Neuronal stem cell (in vitro differentiated cells): ENCODE measurements at places on chromosomes 3 and 15.

- no peak for DNase-seq
These were observed 2.8 kb upstream of the ABHD2 start for GRCh38 chr15:89085289-89085926.

DNA sequence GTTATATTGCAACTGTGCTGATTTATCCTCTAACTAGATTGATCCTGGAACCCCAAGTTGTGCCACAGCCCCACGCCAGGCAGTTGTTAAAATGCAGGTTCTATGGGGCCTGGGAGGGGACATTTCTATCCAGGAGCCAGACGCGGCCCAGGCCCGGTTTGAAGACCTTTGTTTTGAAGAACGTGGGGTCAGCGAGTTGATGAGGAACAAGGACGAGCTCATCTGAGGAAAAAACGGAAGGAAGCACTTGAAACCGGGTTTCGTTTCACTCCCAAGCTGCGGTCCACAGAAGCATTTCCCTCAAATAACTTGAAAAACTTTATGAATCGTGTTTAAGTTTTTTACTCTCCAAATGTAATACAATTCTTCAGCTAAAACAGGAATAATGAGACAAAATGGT lies 76.4 kb downstream of the CHSY1 start:
- DNase-seq: no peak

DNA sequence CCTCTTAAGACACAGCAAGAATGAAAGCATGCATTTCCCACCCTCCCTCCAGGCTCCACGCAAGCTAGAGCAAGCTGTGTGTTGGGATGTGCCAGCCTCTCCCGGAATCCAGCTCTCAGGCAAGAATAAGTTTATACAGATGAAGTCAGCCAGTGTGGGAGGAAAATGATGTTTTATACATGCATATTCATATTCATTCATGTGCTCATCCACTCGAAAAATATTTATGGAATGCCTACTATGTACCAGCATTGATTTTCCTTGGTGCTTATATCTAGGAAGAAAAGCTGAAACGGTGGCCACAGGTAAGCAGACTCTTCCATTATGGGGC lies 62.7 kb downstream of the KLHL6 start:
- DNase-seq: no peak

GRCh38 chr3:100401674-100402041 lies 319 bp downstream of the LNP1 start:
- no peak for DNase-seq

- DNase-seq: no peak
These were observed 168.4 kb downstream of the LPP start for GRCh38 chr3:188322135-188322887.

DNA sequence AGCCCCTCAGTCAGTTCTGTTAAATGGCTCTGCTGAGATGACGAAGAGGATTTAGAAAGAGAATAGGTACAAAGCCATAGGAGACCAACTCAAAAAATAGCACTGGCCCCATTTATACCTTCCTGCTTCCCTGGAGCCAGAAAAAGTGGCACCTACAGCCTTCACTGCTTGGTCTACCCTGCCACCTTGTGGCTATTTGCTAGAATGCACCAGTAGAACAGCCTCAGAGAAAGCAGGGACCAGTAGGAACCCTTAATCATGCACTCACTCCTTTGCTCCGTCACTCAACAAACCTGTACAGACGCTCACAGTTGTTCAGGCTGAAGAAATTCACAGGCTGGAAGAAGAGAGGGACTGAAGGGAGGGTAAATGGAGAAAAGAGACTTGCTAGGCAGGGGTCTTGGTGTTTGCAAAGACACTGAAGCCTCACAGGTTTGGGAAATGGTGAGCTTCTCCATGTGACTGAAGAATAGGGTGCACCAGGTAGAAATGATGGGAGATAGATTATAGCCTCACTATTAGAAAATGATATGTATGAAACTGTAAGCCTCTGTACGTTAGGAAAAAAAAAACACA lies 12.1 kb upstream of the RTP2 start:
- peak; percentile 73 for DNase-seq

- peak; percentile 40 for DNase-seq
These were observed 466 bp downstream of the NFKBIZ start for GRCh38 chr3:101849714-101850245.

DNA sequence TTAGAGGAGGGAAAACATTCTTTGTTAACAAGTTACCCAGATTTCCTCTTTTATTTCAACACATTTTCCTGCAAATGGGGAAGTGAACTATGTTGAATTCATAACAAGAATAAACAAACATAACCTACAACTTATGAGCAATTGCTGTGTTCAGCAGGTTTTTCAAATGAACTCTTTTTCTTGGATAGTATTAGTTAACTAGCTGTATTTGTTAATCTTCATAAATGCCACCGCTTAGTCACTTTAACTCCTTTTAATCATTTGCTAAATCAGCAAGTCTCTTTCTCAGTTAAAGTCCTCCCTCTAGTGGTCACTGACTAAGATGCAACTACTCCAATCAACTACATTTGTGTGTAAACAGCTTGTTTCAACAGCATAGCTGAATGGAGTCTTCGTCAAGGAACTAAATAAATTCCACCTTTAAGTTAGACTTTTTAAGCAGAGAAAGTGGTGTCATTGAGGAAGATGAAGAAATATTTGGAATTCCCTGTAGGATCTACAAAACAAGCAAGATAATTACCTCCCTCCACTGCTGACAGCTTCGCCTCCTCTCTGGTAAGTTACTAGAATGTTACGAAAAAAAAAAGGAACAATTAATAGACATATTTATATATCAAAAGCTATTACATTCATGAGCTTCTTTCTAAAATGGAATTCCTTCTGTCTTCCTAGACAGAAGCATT lies 1122.0 kb downstream of the ROBO1 start:
- peak; percentile 63 for DNase-seq

DNA sequence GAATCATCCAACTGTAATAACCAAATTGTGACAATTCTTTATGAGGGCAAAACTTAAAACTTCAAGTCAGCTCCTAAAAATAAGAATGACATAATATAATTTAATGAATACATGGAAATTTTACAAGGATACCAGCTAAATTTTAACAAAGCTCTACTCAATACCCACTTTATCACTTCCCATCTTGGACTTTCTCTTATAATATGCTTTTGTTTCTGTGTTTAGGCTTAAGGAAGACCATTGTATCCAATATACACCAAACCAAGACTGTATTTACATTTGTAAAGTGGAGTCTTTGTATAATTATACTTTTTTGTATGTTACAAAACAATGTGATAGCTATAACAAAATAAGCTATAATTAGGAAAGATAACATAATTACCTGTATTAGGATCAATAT lies 16.8 kb downstream of the ATP13A3 start:
- no peak for DNase-seq

GRCh38 chr3:11593318-11594034 lies 50.2 kb downstream of the VGLL4 start:
- no peak for DNase-seq

DNA sequence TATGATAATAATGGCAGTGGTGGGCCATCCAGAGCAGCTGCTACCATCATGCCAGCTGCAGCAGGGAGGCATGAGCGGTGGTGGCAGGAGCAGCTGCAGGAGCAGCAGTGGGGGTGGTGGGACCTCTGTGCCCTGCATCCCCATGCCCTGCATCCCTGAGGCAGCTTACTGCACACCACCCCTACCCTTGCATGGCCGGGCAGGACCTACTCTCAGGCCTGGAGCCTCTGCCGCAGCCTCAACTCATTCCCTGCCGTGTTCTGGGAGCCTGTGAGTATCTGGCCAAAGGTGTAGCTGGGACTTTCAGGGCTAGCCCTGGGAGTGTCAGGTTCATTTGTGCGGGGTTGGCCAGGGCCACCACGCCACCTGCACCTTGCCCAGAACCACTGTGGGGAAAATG lies 3.3 kb upstream of the XCR1 start:
- no peak for DNase-seq

DNA sequence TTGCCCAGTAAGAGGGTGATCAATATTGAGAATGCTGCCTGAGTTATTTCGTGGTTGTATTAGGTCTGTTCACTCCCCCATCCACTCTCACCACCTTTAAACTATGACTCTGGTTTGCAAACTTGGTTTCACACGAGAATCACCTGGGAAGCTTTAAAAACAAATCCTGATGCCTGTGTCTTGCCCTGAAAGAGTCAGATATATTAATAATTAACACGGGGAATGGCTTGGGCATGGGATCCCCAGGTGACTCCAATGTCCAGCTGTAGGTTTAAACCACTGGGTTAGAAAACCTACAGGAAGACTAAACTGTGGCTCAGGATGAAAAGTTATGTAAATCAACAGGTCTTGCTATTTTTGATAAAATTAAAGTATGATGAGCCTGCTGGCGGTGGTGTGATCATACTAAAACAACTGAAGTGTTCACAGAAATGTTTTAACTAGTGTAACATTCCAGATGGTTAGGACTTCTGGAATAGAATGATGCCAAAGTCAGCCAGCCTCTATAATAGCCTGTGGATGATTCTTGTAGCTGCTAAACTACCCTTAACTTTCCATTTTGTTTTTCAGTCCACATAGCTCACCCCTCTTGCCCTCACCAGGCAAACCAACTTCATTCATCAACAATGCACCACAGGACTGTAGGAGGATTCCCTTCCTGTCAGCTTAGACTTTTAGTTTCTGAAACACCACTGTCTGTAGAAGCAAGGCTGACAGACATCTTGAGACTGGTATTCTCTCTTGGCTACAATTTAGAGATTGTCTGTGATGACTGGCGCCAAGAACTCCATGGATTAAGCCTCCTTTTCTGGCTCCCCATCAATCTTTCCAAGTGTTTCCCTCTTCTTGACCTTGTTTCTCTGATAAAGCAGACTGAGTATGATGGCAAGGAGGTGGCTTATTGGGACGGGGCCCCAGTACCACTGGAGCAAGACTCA lies 119.1 kb upstream of the ADAMTS9 start:
- no peak for DNase-seq

- no peak for DNase-seq
These were observed 267.6 kb downstream of the FAM43A start for GRCh38 chr3:194953291-194953690.

- no peak for DNase-seq
These were observed 178.8 kb downstream of the ABHD5 start for GRCh38 chr3:43869491-43869890.

- DNase-seq: no peak
These were observed 32.0 kb upstream of the CCDC80 start for GRCh38 chr3:112672716-112673541.

DNA sequence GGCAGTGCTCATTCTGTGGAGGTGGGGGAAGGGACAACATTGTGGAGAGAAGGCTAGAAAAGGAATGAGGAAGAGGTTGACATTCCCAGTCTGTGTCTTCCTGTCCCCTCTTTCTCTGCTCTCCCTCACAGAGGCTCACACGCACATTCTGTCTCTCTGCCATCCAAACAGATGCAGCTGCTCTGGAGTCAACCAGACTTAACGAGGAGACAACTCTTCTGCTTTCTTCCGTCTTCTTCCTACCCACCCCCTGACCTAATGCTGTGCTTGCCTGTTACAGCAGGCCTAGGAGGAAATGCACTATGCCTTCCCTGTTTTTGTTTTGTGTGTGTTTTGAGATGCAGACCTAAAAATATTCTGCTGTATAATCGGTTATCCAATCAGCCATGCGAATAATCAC lies 121.9 kb downstream of the CACNA1D start:
- no peak for DNase-seq

GRCh38 chr3:139468399-139468798 lies 7.9 kb downstream of the RBP2 start:
- DNase-seq: no peak

- DNase-seq: peak; percentile 54
These were observed 51.7 kb downstream of the ARNT2 start for GRCh38 chr15:80455668-80456442.

DNA sequence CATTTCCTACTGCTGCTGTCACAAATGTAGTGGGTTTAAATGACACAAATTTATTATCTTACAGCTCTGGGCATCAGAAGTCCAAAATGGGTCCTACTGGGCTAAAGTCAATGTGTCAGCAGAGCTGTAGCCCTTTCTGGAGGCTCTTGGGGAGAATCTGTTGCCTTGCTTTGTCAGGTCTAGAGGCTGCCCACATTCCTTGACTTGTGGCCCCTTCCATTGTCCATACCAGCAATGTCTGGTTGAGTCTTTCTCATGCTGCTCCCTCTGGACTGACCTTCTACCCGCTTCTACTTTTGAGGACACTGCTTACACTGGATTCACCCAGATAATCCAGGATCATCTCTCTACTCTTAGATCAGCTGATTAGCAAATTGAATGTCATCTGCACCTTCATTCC lies 3.0 kb downstream of the IL12A start:
- no peak for DNase-seq

GRCh38 chr15:35496585-35496984 lies 49.4 kb downstream of the DPH6 start:
- DNase-seq: no peak

GRCh38 chr3:183822631-183823030 lies 2.7 kb downstream of the MAP6D1 start:
- peak; percentile 41 for DNase-seq

DNA sequence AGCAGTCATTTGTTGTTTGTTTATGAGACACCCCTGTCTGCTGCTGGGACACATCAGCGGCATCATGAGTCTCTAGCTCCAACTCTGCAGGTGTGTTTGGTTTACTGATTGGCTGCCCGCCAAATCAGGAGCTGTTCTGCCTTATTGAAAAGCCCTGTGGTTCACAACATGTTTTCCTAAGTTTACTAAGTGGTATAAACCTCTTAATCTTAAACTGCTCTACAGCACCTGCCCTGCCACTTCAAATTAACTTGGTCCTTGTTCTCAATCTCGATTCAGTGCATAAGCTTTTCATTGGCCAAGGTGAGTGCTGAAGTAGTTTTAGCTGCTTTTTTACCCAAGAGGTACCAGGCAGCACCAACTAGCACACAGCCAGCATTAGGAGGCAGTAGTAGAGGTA lies 77.8 kb upstream of the WDR72 start:
- no peak for DNase-seq

DNA sequence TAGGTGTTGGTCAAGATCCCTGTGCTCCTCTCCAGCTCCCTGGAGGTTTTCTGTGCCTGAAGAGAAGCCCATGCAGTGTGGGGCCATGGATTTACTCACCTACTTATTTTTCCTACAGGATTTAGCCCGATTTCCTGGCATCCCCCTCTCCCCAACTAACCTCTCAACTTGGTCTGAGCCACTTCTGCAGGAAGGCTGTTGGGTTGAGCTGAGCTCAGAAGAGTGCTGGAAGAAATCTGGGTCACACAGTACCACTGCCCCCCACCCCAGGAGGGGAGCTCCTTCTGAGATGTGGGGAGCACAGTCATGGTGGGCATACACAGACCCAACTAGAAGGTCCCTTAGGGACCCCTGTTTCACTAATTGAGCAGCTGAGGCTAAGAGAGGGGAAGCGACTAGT lies 34.4 kb upstream of the SLCO2A1 start:
- DNase-seq: no peak

- DNase-seq: no peak
These were observed 191.9 kb upstream of the CTNNB1 start for GRCh38 chr3:41007399-41007798.

- no peak for DNase-seq
These were observed 76.0 kb downstream of the SRGAP3 start for GRCh38 chr3:9173445-9173844.

DNA sequence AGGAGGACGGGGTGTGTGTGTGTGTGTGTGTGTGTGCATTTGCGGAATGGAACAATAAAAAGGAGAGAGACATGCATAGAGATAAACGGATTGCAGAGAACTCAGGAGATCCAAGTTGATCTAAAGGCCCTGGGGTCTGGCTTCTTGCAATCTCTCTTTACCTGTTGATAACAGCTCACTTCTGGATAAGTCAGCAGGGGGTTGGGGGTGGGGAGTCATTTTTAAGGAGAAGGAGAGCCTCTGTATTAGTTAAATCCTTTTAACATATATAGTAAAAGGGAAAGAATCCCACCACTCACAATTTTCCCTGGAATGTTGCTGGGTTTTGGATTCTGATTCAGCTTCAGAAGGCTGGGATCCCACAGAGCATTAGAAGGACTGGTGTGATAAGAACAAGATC lies 87.5 kb upstream of the MITF start:
- DNase-seq: no peak
